Stimulated activated CD4-positive, alpha-beta T cell treated with anti-CD3 and anti-CD28 coated beads, Interleukin-1b, Interleukin-23, amount 100 ng/mL, for 48 hours (primary cell): ENCODE measurements at places on chromosomes 7 and 10.

GRCh38 chr7:148266795-148267194 is 323.8 kb upstream of the C7orf33 start:
- no peak for DNase-seq

GRCh38 chr10:101351017-101351416 is 2.9 kb upstream of the BTRC start:
- DNase-seq = no peak

- DNase-seq = no peak
Observed at GRCh38 chr10:22705527-22705926, 8.9 kb downstream of the PIP4K2A start.

DNA sequence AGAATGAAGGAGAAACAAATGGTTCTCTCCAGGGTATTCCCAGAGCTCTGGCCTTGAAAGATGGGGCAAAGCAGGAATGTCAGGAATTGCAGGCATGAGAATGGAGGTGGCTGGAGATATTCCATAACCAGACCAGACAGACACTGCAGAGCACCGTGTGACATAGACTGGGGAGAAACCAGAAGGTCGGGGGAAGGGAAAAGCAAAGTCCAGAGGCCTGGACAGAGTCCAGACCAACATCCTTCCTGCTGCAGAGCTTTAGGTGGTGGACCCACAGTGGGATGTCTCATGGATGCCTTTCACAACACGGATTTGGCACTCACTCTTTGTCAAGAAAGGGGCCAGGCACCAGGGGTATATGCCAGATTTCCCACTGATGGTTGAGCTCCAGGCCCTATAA is 177.2 kb upstream of the INHBA start:
- DNase-seq = no peak

- no peak for DNase-seq
Observed at GRCh38 chr7:155698633-155699032, 54.2 kb downstream of the RBM33 start.

DNA sequence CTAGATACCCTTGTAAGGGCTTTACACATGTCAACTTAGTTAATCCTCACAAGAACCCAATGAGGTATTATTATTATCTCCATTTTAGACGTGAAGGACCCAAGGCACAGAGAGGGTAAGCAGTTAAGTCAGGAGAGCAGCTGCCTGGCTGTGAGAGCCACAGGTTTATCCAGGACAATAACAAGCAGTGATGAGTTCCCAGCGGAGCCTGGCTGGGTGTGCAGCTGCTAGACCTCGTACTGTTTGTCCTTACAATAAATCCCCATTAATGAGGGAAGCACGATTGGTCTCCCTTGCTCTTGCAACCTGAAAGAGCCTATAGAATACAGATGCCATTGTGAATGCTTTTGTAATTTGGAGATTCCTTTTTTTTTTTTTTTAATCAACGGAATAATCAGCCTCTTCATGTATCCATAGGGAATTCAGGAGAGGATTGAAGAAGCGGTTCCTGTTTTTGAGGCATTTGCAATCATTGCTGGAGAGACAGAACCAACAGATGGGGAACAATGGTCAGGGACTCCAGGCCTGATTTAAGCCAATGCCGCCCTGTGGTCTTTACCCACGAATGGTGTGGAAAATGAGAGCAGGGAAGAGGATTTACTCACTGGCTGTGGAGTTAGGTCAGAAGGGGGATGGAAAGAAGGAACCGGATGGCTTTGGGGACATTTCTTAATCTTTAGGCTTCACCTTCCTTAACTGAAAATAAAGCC is 12.3 kb upstream of the ASB4 start:
- DNase-seq = no peak

DNA sequence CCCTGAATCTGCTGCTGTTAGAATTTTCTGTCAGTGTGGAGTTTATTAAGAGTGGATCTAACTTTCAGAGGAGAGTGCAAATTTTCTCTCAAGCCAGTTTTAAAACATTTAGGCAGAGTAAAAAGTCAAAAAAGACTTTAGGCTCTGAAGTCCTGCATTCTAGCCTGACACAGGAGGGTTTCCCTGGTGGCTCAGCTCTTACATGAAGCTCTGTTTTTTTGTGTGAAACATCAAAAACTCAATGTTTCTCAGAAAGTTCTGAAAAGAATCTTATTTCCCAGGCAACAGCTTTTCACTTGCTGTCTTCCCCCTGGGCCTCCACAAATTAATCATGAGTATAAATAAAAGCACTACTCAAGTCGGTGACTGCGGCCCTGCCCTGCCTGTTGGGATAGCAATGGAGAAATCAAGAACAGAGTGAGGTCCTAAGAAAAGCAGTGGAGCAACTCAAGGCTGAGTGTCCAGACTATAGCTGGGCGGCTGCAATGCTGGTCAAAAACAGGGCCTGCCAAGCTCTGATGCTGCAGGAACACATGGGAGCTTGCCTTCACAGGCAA is 22.3 kb upstream of the WDR11 start:
- no peak for DNase-seq

- DNase-seq = no peak
Observed at GRCh38 chr10:73780966-73781365, 882 bp upstream of the CHCHD1 start.

GRCh38 chr7:38453168-38453567 is 178.0 kb downstream of the AMPH start:
- DNase-seq = no peak

DNA sequence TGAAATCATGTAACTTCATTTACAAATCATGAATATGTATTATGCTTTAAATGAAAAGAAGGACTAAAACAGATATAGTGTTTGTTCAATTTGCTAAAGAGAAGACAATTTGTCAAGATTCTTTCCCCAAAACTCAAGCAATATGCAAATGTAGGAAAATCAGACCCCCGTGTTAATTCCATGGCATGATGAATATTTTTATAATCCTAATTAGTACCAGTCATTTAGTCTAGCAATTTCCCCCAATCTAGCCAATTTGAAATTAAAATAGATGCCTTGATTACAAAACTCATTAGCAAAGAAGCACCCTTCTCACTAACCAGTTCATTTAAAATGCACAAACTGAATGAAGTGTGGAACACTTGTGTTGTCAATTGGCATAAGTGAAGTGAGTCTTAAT is 347.6 kb downstream of the SORCS3 start:
- no peak for DNase-seq

- no peak for DNase-seq
Observed at GRCh38 chr7:30476459-30477145, 2.0 kb downstream of the NOD1 start.

DNA sequence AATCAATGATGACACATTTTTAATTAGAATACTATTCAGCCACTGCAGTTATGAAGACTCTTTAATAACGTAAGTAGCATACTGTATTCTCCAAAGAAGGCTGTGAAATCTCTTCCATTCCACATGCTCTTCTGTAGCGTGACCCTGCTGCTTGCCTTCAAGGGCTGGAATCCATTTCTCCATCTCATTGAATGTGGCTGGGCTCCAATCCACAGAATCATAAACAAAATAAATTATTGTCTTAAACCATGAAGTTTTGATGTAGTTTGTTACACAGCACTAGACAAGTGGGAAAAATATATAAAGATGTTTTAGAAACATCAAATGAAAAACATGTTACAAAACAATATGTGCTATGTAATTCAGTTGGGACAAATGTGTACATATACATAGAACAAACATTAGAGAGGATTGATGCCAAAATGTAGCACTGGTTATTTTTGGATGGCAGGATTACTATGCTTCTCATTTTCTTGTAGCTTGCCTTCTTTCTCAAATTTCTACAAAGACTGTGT is 410.8 kb upstream of the PODXL start:
- DNase-seq = no peak

DNA sequence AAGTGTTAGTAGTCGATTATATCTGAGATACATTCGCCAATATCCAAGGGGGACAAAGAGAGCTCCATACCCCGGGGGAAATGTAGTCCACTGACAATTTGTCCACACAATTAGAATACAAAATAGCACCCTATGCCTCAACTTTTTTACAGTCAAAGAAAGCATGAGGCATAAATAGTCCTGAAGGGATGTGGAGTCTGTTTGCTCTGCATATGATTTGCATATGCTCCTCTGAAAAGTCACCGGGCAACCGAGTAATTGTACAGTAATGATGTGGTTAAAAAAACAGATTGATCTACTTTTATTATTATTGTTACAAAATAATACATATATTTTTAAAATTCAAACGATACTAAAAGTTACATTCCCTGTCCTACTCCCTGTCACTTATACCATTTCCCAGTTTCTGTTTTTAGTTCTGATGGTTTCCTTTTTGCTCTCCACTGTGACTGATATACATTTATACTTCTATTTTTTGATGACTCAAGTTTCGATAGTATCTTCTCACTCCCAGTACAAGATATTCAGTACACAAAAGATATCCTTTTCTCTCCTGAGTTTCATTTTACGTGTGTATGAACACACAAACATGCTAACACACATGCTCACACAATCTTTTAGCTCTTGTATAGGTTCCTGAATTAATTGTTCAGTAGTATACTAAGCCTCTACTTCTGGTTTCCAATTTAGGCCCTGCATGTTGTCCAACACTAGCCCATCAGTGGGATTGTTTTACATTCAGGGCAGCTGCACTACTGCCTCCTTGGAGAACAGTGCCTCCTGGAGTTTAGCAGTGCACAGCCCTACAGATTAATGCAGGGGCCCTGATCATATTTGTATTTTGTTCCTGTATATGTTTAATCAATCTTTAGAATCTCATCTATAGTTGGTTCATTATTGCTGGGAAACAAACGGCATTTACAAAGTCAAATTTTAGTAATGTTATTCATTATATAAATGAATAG is 130.9 kb downstream of the TES start:
- DNase-seq = no peak

DNA sequence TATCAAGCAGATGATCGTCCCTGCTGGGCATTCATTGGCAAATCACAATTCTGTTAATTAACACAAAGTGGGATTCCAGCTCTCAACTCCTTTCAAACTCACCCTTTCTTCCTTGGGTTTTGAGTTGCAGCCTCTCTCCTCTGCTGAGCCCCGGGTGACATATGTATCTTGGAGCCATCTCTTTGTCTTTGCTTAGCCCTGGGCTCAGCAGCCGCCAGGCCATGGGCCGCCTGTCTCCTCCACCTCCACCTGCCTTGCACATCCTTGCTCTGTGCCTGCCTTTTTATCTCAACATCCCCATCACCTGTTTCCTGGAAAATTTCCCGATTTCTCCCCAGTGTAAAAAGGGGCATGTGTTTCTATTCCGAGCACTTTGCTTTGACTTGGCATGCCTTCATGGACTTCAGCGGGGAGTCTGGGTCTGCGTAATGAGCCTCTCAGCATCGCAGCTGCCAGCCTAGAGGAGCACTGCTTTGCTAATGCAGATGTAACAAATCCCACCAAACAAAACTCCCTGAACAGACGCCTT is 141.3 kb upstream of the AGK start:
- no peak for DNase-seq

- DNase-seq = no peak
Observed at GRCh38 chr10:123326674-123327073, 172.5 kb downstream of the BUB3 start.

DNA sequence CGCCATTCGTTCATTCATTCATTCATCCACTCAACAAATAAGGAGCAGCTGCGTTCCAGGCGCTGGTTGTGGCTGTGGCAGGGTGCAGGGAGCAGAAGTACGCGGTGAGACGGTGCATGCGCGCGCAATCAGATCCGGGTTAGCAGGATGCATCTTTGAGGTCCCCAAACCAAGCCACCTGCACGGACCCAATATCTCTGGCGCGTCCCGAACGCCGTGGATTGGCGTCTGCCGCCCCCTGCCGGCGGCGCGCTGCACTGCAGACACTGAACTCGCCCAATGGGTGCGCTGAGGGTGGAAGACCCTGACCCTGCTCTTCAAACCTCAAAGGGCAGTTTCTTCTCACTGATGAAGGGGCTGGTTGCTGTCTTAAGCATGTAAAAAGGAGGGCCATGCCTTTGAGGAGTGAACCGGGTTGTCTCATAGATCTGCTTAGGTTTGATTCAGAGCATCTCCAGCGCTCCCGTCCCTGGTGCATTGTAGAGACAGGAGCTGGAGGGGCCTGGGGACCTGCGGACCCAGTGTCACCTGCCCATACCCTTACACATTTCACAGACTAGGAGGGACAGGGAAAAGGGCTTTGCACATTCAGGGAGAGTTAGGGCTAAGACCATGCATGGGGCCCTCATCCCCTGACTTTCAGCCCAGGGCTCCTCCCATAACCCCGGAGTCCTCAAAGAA is 102.5 kb downstream of the RAMP3 start:
- peak; percentile 73 for DNase-seq

- DNase-seq = no peak
Observed at GRCh38 chr7:93218997-93219827, 7.1 kb downstream of the HEPACAM2 start.

- DNase-seq = no peak
Observed at GRCh38 chr10:67733511-67733910, 37.5 kb upstream of the CTNNA3 start.

DNA sequence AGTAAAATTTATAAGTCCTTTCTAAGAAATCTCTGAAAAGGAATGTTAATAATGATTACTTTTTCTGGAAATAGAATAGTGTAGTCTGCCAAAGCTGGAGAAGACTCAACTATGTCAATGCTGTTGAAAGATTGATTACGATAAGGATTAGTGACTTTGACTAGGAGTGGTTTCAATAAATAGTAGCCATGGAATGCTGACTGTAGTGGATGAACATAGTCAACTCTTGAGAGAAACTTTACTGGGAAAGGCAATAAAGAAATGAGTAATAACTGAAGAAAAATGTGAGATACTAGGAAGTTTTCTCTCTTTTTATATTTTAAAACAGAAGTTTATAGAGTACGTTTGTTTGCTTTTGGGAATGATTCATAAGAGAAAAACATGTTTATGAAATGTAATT is 105.0 kb upstream of the CDK13 start:
- no peak for DNase-seq

DNA sequence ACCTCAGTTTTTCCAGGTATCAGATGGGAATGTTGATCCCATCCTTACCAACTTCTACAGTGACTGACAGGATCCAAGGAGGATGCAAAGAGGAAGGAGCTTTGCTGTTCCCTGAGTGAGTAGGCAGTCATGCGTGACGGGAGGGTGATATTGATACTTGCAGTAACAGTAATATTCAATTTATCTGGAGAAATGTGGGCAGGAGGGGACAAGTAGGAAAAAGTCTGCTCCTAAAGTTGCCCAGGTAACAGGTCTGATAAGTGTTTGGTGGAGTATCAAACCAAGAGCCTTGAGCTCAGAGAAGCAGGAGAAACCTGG is 3.3 kb upstream of the ZCCHC24 start:
- DNase-seq = no peak

- no peak for DNase-seq
Observed at GRCh38 chr10:57303566-57303965, 942.5 kb upstream of the ZWINT start.

- no peak for DNase-seq
Observed at GRCh38 chr10:68496072-68496471, 24.3 kb upstream of the DNA2 start.

GRCh38 chr7:139034855-139035585 is 822 bp downstream of the ZC3HAV1L start:
- peak; percentile 29 for DNase-seq
